ENCODE measurements at places on chromosomes 12 and 14.

DNA sequence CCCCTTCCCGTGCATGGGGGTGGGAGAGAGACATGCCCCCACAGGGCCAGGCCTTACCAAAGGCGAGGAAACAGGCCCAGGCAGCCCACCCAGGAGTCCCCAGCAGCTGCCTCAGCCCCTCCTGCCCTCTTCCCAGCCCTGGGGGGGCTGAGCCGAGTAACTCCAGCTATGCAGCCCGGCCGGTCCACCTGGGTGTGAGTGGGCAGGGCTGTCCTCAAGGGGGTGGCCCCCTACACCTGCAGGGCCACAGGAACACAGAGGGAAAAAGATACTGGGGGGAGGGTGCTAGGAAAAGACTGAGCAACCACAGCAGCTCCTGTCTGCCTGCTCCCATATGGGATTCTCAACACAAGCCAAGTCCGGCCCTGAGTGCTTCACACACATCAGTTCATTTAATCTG is 7.6 kb downstream of the FIGNL2 start:
- DNase-seq, result no peak

DNA sequence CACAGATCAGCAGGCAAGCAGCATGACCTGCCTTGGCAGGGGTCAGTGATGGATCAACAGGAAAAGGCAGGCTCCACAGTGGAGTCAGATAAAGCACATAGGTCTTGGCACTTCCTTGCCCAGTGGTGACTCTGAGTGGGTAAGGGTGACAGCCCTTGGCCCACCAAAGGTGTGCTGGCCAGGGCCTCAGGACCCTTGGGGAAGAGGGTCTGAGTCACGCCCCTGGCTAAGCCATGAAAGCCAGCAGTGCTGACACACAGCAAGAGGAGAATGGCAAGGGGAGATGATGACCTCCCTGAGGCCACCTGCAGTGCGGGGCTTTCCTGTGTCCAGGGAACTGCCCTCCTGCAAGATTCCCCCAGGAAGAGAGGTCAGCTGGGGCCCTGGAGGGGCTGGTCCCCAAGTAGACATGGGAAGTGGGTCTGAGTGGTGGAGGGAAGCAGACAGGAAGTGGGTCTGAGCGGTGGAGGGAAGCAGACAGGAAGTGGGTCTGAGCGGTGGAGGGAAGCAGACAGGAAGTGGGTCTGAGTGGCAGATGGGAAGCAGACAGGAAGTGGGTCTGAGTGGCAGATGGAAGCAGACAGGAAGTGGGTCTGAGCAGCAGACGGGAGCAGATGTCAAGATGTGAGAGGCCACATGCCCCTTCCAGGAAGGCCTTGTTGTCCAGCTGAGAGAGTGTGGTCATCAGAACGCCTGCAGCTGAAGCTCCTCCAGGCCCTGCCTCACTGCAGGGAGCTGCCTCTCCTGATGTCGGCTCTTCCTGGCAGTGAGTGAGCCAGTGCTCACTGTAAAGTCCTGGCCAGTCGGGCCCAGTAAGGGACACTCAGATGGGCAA is 34.8 kb downstream of the DIO3 start:
- peak; percentile 55 for DNase-seq

- no peak for DNase-seq
These were observed 76.2 kb downstream of the PDZRN4 start for GRCh38 chr12:41264281-41264680.

GRCh38 chr12:71243370-71243769 is 85.6 kb upstream of the TSPAN8 start:
- DNase-seq, result no peak

GRCh38 chr12:116244001-116244400 is 33.5 kb downstream of the MED13L start:
- no peak for DNase-seq

GRCh38 chr12:25119020-25119419 is 75.9 kb downstream of the DNAI7 start:
- no peak for DNase-seq

DNA sequence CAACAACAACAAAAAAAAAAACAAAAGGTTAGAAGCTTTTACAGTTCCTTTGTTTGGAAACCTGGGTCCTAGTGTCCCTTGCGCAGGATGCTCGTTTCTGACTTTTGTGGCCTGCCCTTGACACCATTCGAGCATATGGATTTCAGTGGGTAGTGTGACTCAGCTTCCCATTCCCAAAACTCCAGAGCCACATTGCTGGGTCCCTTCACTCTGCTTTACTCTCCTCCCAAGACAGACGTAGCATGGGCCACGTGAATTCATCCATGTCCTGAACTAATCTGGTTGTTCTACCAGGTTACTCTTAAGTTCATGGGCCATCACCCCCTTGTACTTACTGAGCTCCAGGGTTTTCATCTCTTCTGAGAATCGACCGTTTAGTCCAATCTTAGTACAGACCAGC is 68.0 kb upstream of the MAX start:
- DNase-seq, result no peak

DNA sequence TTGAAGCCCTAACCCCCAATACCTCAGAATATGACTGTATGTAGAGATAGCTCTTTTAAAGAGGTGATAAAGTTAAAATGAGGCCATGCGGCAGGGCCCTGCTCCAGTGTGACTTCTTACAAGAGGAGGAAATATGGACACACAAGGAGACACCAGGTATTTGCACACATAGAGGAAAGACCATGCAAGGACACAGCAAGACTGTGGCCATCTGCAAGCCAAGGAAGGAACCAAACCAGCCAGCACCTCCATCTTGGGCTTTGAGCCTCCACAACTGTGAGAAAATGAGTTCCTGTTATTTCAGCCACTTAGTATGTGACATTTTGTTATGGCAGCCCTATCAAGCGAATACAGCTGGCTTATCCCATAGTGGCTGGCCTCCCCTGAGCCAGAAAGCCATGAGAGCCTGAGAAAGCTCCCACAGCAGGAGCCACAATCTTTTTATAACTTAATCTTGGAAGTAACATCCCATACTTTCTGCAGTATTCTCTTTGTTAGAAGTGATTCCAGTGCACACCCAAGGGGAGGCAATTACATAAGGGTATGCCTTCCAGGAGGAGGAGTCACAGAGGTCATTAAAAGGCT is 48.0 kb downstream of the TGFB3 start:
- DNase-seq, result no peak

DNA sequence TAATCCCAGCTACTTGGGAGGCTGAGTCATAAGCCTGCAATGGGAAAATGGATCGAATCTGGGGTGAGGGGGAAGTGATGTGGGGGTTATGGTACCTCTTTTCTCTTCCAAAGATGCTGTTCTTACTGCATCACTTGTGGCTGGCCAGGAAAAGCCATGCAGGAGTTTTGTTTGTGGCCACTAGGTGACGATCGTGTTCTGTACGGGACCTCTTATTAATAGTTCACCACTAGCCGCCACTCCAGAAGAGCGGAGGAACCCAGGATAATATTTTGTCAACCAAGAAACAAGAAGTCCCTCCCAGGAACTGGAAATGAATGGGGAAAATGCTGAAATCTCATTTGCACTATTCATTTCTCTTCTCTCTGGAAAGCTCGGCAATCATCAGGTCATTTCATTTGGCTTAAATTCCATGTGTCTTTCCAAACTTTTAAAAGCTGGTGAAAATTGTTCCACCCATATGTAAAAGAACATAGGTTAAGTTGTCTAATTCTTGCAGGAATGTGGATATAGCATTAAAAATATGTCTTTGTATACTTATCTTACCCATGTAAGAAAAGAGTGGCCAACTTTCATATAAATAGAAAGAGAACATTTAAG is 8.9 kb downstream of the GPR65 start:
- DNase-seq, result peak; percentile 47

DNA sequence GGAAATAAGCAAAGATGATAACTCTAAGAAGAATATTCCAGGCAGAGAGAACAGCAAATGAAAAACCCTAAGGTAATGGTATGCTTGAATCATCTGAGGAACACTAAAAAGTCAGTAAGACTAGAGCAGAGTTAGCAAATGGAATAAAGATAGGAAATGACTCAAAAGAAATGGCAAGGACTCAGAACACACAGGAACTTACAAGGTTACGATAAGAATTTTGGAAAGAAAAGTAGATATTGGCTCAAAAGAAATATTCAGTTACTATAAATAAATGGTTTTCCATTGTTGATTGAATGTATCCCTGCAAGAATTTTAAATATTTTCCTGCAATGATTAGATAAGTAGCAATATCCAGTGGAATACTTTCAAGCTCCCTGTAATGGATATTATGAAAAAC is 705.8 kb downstream of the C12orf50 start:
- no peak for DNase-seq

- no peak for DNase-seq
These were observed 28.5 kb upstream of the KRR1 start for GRCh38 chr12:75539889-75540288.

- no peak for DNase-seq
These were observed 5.7 kb upstream of the MIA2 start for GRCh38 chr14:39228044-39228443.

DNA sequence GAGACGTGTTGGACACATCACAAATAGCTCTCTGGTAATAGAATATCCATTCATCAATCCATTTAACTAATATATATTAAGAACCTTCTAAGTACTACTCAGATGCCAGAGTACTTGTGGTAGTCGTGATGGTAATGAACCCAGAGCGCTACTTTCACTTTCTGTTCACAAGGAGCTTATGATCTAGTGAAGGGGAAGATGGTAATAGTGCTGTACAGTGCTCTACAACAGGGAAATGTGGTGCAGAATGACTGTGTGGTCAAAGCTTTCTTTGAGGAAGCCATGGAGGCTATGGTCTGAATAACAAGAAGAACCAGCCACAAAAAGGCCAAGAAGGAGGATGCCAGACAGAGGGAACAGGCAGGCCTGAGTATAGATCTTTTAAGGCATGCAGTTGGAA is 212.0 kb downstream of the PTPRO start:
- DNase-seq, result peak; percentile 55

DNA sequence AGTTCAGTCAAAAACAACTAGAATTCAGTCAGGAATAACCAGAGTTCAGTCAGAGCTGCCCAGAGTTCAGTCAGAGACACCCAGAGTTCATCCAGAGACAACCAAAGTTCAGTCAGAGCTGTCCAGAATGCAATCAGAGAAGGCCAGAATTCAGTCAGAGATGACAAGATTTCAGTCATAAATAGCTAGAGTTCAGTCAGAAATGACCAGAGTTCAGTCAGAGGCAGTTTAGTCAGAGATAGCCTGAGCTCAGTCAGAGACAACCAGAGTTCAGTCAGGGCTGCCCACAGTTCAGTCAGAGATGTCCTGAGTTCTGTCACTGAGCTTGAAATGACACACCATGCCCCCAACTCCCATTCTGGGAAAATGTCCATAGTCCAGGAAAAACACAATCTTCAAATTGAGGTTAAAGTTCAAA is 1102.8 kb downstream of the BCL11B start:
- DNase-seq, result no peak

DNA sequence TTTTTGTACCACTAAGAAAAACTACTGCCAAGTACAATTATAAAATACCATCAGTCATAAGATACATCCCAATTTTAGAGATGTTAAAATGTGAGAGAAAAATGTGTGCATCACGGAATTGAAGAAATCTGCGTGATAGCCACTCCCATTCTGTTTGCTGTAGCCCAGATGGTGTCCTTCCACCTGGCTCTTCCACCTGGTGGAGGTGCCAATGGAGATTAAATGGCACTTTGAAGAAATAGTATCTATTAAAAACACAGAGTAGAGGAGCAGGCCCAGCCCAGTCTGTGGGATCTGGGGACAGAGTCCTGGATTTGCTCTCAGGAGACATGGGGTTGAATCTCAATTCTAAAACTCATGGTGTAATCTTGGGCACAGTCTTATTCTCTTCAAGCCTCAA is 35.5 kb downstream of the TSPAN11 start:
- DNase-seq, result no peak

DNA sequence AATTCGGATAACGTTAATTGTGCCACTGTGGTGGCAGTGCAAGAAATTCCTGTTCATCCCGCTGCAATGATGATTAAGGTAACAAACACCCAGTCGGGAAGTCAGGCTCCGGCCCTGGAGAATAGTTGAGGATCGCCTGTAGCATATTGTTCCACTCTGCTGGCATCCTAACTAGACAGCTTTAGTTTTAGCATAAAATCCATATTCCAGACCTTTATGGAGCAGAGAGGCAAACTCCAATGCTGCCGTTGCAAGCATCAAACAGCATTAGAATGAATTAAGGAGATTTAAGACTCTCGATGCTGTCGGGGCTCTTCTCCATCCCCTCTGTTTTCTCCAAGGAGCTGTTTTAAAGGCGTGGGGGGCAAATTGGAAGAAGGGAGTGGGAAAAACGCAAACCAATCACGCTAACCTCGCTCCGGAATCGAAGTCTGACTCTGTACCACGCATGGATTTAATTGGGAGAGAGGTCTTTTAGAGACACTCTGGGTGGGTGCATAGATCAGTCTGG is 660.4 kb downstream of the VRK1 start:
- DNase-seq, result no peak

- DNase-seq, result peak; percentile 42
These were observed 26.8 kb downstream of the FERMT2 start for GRCh38 chr14:52923902-52924575.

DNA sequence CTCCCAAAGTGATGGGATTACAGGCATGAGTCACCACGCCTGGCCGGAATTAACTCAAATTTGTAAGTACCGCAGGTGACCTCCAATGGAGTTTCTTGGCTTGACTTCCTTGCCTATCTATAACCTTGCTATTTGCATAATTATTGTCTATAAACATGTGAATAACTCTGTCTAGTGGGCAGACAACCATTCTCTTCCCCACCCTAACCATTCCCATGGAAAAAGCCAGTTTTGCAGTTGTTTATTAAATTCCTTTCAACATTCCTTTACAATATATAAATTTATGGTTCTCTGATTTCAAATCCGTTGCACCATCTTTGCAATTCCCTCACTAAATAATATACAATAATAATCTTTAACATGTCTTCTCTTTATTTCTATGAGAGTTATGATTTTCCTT is 61.0 kb upstream of the ZDHHC17 start:
- no peak for DNase-seq

DNA sequence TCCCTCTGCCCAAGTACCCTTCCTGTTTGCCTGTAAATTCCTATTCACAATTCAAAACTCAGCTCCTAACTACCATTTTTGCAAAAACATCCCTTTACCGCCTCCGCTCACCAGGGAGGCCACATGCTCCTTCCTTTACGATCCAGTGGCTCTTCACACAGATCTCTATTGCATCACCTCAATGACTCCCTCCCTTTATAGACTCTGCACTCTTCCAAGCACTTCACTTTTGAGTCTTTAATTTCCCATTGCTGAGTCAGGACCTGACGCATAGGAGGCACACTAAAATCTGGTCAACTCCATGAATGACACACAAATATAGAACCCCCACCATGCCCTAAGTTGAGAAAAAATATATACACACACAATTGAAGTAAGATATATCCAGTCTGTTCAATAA is 45.9 kb downstream of the PPP1R13B start:
- DNase-seq, result no peak

GRCh38 chr12:33944703-33945437 is 77.4 kb upstream of the ALG10 start:
- no peak for DNase-seq

Data from activated naive CD4-positive, alpha-beta T cell treated with anti-CD3 and anti-CD28 coated beads, Interleukin-2, amount 10 ng/mL, durations not matched to agents 7 days and 5 days (primary cell).